Activated CD8-positive, alpha-beta memory T cell treated with anti-CD3 and anti-CD28 coated beads for 24 hours (primary cell): ENCODE measurements at places on chromosomes 4 and X.

- no peak for DNase-seq
These were observed 138.8 kb upstream of the DCAF8L1 start for GRCh38 chrX:28120072-28120471.

DNA sequence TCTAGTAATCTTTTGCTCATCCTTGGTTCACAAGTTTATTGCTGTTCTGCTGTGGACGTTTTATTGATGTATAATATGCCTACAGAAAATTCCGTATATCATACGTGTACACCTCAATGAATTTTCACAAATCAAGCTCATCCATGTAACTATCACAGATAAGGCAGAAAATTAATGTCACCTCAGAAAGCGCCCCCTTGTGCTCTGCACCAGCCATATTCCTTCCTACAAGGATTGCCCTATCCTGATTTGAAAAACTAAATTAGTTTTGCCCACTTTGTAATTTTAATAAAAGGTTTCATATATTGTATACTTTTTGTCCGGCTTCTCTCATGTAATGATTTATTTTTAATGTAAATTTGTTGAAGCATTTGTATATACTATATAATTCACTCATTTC, 390.8 kb downstream of the ADGRL3 start:
- DNase-seq: no peak

DNA sequence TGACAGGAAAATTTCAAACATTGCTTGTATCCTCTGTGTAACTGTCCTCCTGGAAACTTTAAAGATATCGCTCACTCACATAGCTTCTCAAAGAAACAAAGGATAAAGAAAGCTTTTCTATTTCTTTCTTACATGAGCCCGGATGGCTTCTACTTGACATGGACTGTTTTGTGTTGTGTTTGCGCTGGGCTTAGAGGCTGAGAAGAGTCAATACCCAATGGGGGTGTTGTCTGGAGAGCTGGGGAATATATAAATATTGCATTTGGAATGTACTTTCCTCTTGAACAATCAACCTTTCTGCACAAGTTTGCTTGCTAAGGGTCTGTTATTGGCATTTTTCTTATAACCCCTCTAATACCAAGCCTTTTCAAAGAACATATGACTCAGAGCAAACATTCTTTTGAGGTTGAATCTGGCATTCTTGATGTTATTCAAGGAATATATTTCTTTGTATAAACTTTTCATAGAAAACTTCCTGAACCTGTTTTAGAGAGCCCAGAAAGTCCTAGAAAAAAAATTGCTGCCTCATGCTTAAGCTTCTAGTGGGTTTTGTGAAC, 331.9 kb downstream of the PACRGL start:
- no peak for DNase-seq

DNA sequence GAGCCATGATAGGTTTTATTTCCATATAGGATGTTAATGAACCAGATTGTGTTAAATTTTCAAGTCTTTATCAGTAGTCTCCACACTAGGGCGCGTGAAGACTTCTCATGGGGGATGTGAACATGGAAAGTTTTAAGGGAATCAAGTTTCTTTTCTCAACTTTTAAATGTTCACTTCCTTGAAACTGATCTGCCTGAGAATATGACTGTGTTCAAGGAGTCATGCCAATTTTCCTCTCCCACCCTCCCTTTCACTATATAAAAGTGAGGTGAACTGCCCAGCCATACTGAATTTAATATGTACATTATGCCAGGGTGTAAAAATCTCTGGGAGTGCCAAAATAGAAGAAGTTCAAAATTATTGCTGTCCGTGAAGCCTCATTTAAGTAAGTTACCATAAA, 30.4 kb upstream of the HPGDS start:
- DNase-seq: no peak

- DNase-seq: no peak
These were observed 1.7 kb upstream of the SLC2A9 start for GRCh38 chr4:10023050-10023419.

DNA sequence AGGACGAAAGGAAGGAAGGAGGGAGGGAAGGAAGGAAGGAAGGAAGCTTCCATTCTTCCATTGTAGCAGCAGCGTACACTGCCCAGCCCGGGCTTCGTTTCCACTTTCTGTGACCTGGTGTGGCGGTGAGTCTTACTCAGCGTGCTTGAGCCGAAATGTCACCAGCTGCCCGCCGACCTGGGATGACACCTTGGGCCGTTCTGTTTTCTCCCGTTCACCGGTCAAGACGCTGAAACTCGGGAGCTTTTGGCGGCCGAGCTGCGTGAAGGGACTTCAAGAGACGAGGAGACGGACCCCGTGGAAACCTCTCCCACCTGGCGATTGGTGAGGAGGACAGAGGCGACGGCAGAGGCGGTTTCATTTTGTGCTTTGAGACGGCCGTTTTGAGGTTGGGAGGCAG, 47.1 kb upstream of the PPP2R3B start:
- no peak for DNase-seq

- no peak for DNase-seq
These were observed 202.2 kb downstream of the NLGN4X start for GRCh38 chrX:6026429-6026828.

- DNase-seq: no peak
These were observed 541.3 kb downstream of the GBA3 start for GRCh38 chr4:23234018-23234417.

GRCh38 chr4:165506849-165507248, 128.0 kb downstream of the CPE start:
- DNase-seq: no peak

DNA sequence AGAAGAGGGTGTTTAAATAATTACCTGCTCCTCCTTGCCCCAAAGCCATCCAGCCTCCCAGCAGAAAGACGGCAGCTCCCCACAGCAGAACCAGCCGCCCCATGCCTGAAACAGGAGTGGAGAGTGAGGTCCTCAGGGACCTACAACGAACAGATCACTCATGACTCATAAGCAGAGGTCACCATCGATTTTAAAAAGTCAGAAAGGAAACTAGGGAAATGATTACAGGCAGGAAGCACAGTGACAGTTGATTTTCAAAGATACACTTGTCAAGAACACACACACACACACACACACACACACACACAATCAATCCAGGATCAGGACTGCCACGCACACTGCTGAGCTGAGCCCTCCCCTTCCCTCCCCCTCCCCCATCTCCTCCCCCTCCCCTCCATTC, at the start of gene CRLF2:
Gene CRLF2 (minus strand): TSS at position 118 of the 400 bp plus-strand sequence. CDS start 15 bp downstream, at position 103.
- DNase-seq: no peak

DNA sequence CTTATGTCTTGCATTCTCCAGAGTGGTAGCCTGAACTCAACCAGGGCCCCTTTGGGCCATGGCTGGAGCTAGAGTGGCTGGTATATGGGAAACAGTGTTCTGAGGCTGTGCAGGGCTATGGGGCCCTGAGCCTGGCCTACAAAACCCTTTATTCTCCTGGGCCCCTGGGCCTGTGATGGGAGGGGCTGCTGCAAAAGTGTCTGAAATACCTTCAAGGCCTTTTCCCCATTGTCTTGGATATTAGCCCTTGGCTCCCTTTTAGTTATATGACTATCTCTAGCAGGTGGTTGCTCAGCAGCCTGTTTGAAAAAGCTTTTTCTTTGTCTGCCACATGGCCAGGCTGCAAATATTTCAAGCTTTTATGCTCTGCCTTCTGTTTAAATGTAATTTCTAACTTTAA, 22.5 kb downstream of the APOOL start:
- no peak for DNase-seq

DNA sequence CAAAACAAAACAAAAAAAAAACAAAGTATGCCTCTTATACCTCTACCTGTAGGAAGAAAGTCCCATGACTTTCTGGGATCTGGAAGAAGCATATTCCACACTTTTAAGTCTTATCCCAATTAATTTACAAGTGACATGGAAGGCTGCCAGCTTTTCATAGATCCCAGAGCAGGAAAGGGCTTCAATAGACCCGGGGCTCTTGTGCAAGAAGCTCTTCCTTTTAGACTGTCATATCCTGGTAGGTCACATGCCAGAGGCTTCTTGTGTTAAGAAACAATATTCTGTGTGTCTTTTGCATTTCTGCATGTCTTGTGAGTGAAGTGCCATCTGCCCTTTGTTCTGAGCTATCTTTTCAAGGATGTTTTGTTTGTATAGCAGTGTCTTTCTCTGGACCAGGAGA, 84.4 kb upstream of the PHOX2B start:
- no peak for DNase-seq

DNA sequence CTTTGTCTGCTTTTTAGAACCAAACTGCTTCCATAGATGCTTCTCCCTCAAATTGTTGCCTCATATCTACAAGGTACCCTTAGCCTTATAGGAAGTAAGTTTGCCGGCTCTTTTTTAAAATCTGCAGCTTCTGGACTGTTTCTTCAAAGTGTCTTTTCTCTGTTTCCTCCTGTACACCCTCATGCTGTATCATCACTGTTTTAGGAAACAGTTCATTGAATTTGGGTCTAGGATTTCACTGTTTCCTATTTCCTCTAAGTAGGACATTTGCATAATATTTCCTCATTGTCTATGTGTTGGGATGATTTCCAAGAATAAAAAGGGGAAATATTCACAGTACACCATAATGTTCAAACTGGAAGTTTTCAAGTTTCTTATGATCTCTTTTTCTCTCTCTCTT, 43.0 kb downstream of the BANK1 start:
- no peak for DNase-seq

DNA sequence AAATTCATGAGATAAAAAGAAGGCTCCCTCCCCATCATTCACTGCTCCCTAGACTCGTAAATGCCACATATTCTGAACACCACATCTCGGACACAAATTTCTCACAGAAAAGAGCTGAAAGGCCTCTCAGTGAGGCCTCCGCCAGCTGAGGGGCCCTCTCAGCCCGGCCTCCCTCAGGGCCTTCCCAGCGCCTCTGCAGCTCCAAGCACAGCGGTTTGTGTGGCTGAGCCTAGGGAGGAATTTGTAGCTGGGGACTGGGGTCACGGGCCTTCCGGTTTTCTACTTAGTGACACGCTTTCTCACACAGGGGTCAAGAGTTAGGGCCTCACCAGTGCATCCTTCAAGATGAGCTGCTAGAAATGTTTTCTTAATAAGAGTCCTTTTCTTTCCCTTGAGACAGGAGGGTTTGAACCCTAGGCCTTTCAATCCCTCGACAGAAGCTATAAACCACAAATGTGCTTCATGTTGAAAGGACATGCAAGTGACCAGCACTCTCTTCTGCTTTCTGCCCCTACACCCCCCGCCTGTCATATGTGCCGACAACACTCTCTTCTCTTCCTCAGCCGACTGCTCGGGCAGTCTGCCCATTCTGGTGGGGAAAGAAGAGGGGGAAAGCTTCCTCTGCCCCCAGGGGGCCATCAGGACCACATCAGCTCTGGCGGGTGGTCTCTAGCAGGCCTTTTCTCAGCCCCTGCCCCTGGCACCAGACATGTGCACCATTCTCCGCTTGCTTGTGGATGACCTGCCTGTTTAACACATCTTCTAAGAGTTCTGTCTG, 104.9 kb downstream of the CHIC2 start:
- no peak for DNase-seq

DNA sequence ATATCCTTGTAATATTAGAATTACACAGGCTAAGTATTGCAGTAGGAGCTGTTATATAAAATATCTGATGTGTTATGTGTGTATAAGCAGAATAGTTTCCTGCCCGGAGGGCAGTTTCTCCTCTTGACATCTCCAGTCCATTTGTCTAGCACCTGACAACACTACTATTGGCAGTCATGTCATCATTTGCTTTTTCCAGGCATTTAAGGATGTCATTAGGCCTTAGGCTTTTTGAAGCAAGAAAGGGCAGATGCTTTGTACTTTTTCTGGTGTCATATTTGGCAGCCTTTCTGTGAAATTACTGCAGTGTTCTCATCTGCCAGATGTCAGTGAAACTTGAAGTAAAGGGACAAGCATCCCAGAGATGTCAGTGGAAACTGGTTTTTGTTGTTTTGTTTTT, 2017.6 kb upstream of the IGFBP7 start:
- DNase-seq: no peak

GRCh38 chrX:135556055-135556454, 35.6 kb downstream of the INTS6L start:
- no peak for DNase-seq

DNA sequence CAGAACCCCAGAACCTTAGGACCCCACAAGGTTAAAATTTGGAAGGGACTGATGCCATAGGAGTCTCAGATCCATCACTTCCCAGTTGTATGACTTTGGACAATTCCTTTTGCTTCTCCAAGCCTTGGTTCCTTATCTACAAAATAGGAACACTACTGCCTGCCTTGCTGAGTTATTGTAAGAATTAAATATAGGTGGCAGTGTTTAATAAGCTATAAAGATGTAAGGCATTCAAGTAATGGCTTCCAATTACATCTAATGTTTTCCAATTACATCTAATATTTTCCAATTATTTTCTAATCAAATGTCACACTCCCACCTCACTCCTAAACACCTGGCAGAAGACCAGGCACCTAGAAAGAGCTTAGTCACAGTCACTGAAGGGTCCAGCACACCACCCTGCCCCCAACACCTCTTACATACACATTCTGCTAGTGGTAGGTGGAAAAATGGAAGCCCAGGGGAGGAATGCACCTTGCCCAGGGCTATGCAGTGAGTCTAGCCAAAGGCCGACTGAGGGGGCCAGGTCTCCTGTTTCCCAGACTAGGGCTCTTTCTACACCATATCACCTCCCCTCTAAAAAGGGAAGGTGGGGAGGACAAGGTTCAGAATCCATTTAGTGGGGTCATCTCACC, 24.5 kb upstream of the KDM5C start:
- no peak for DNase-seq

DNA sequence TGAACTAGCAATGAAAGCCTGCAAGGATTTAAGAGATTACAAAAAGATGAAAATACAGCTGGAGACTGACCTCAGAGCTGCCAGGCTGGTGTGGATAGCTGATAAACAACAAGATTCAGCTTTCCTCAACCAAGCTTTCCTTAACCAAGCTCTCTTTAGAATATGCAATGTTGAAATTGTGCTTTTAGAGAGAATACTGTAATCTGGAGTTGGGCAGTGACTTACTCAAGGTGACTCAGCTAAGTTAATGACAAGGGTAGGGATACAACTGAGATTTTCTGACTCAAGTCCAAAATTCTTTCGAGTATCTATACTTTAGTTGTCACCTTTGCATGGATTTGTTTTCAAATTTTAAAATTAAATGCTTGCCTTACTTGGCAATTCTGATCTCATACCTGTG, 98.0 kb downstream of the AMMECR1 start:
- DNase-seq: no peak

GRCh38 chr4:10273030-10273429, 156.4 kb upstream of the WDR1 start:
- no peak for DNase-seq
